ENCODE measurements at places on chromosomes 16 and 17. TPM values are rescaled to one million over a fixed set of nuclear protein-coding genes. Genes with fewer than 3 reads are reported as not detected.

- peak; percentile 96 for DNase-seq
These were observed 12.7 kb downstream of the TBX2 start for GRCh38 chr17:61412143-61412859.

DNA sequence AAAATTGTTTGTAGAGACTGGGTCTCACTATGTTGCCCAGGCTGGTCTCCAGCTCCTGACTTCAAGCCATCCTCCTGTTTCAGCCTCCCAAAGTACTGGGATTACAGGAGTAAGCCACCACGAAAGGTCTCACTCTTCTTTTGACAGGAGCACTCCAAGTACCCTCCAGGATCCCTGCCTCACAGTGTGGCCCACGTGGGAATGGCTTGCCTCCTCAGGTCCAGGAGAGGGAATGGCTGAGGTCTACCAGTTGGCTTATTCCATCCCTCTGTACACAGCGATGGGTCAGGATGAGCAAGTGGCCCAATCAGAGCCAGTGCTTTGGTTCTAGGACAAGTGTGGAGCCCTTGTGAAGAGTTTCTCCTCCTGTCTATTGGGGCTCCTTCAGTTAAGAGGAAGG is 73.7 kb upstream of the ZNF423 start:
- DNase-seq: no peak

DNA sequence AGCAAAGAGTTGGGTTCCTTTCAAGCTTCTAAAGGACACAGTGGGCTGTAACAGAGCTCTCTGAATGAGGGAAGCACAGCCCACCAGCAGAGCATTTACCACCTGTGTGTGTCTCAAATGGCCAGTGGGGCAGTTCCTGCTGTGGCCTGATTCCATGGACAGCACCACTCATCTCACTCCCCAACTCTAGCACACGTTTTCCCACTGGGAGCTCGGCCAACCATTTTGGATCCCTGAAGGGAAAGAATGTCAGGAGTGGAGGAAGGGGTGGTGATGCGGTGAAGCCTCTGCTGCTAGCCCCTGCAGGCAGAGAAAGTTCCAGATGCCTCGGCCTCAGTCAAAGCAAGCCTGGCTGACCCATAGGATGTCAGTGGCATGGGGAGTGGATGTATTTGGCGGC is 86.6 kb downstream of the PLXDC1 start:
- no peak for DNase-seq

DNA sequence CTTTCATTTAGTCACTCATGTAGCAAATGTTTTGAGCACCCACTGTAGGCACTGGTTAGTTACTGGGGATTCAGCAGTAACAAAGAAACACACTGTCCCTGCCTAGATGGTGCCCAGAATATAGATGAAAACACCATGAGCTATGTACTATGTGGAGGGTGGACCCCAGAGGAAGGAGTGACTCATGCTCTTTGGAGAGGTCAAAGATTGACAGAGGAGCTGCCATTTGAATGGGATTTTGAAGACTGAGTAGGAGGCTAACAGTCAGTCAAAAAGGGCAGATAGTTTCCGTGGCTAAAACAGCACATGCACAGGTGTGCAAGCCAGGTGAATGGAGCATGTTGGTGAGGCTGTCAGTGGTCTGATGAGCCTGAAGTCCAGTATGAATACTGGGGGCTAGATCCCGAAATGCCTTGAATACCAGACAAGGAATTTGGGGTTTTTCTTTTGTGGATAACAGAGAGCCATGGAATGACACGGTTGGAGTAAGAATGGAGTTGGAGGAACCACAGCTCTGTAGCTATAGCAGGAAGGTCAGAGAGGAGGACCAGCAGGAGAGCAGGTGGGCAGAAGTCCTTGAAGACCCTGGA is 6.1 kb downstream of the IL21R start:
- DNase-seq: no peak

- no peak for DNase-seq
These were observed 26.7 kb downstream of the DNASE1 start for GRCh38 chr16:3681206-3681605.

COPZ2 gene
- 49.4 TPM for total RNA-seq

- DNase-seq: no peak
These were observed 4.2 kb downstream of the SPG7 start for GRCh38 chr16:89512453-89512852.

DNA sequence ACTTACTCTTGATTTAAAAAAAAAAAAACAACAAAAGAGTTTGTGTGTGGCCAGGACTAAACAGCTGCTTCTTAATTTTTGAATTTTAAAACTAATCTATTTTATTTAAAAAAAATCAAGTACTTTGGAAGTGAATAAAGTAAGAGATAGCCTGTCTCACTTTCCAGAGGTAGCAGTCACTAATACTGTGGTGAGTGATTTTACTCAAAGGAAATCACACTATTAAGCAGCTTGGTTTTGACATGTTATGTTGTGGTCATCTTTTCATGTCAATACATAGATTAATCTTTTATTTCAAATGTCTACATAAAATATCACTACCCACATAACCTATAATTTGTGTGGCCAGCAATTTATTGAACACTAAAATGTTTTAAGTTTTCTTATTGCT is 102.2 kb upstream of the HLF start:
- no peak for DNase-seq

- DNase-seq: no peak
These were observed 18.2 kb downstream of the WFDC1 start for GRCh38 chr16:84312783-84313382.

DNA sequence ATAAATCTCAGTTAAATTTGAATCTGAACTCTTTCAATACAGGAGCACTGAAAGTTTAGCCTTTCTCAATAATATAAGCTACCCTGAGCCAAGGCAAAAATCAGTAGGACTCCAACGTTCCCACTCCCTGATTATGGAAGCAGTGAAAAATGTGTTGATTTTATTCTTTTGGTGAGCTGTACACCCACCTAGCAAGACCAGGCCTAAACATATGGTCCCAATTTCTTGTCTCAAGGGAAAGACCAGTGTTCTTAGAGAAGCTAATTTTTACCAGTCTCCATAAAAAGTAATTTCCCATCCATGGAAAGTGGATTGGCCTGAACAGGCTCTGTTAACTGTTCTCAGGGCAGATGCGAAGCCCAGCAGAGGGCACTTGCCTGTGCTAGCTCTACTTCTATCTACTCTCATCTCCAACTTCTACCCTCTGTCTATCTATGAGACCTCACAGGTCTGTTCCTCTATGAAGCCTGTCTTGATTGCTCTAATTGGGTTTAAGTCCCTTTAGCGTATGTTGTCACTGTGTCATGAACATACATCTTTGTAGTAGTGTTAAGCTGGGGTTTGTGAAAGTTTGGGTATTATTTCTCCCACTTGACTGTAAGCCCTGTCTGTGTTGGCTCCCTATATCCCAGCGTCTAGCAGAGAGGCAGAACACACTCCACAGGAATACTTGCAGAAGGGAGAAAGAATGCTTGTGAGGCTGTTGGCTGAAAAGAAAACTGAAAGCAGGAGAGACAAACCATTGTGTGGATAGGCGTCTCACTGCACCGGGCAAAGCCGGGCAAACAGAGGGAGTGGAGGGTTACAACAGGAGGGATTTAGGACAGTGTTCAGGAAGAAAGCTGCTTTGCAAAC is 167.1 kb upstream of the MAF start:
- no peak for DNase-seq

GRCh38 chr17:52827526-52827925 is 669.0 kb upstream of the CA10 start:
- no peak for DNase-seq

DNA sequence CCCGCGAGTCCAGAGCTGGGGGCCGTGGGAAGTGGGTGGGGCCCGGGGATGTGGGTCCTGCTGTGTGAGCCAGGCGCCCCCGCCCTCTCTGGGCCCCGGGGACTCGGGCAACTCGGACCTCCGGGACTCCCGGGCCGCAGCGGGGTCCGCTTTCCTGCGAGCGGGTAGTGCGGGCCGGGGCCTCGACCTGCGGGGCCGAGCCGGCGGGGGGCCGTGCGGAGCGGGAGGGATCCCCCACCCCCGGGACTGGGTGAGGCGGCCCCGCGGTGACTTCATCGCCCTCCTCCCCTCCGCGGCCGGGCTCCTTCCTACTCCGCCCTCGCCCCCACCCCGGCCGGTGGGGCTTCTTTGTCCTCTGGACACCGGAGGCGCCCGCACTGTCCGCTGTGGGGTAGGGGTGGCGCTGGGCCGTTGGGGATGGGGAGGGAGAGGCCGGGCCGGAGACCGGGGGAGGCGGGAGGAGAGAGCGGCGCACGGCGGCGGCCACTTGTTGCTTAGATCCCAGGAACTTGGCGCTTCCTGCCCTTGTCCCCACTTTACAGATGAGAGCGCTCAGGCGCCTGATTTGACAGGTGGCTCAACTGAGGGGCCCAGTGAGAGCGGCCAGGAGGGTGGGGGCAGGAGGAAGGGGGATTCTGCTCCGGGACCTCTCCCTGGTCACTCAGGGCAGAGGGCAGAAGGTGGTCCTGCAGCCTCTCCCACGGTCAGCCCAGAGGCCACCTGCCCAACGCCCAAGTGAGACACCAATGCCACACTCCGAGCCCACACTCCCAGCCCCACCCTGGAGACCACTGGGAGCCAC is 874 bp downstream of the CMTM3 start:
- peak; percentile 88 for DNase-seq

NKD1 gene
- 0.43 TPM for total RNA-seq

CHST5 gene
- total RNA-seq: 0.27 TPM

KCTD13 gene
- total RNA-seq: 22.3 TPM

DNA sequence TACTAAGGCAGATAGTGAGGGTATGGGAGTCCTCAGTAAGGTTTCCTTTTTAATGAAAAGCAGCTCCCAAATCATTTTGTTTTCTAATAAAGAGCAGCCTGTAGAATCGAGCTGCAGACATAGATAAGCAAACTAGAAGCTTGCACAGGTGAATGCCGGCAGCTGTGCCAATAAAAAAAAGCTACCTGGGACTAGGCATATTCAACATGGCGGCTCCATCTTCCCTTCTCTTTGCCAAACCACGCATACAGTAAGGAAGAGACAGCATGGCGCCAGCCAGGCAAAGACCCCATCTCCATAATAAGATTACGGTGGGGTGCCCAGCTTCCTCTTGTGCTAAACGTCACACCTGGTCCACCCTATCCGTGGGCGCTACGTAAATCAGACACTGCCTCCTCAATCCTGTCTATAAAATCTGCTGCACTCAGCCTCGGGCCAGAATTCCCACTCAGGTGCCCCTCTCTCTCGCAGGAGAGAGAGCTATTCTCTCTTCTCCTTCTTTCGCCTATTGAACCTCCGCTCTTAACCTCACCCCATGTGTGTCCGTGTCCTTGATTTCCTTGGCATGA is 92.7 kb upstream of the FA2H start:
- no peak for DNase-seq

GRCh38 chr16:49011901-49012300 is 269.7 kb downstream of the CBLN1 start:
- no peak for DNase-seq

DNA sequence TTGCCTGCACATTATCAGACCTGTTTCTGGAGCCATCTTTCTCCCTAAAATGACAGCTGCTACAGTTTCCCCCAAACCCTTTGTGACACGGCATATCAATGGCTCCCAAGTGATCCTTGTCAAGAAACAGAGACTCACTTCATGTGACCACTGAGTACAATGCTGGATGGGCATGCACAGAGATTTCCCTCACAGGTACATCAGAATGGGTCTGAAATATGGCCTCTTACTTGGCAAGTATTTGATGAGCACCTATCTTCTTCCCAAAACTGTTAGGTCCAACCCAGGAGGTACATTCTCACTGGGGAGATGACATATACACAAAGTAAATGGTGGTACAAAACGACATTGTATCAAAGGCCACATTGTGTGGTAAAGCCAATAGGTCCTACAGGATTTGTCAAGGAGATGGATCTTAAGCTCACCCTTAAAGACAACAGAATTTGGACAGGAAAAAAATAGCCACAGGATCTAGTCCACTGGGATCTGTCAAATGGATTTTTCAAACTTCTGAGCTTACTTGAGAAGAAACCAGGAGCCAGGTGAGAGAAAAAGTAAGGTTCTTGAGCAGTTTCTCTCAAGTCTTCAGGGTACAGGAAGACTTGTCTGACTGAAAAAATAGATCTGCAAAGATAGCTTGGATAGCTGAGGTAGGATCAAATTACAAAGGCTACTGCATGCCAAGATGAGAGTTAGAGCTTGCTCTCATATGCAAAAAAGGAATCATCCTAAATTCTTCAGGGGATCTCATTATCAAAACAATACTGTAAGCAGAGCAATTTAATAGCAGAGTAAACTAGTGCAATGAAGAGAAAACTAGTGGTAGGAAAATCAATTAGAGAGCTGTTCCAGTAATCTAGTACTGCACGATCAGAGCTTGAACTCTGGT is 28.8 kb downstream of the RNF43 start:
- DNase-seq: no peak

DNA sequence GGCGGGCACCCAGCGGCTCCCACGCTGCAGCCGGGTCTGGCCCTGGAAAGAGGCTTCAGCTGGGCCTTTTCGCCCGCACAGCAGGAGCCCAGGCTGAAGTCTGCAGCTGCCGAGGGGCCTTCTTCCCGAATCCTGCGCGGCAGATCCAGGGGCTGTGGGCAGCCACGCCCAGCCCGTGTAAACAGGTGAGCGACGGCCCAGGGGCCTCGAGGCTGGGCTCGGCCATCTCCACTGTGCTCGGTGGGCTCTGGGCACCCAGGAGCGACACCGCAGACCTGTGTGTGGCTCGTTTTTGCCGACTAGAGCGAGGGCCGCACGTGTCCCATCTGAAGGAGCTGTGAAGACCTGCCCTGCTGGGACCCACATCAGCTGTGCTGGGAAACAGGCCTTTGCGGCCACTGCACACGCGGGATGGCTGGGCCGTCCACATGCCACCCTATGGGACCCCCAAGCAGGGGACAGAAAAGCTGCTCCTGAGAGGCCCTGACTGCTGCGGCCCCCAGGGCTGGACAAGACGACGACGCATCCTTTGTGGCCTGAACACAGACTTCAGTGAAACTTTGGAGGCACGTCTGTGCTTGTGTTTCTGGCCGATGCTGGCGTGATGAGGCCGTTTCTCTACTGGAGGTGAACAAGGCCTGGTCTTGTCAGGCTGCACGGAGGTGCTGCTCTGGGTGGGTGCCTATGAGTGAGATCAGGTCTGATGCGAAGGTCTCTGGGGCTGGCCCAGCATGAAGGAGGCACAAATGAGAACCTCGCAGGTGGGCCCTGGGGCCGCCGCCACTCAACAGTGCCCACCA is 5.2 kb upstream of the APRT start:
- DNase-seq: no peak

DNA sequence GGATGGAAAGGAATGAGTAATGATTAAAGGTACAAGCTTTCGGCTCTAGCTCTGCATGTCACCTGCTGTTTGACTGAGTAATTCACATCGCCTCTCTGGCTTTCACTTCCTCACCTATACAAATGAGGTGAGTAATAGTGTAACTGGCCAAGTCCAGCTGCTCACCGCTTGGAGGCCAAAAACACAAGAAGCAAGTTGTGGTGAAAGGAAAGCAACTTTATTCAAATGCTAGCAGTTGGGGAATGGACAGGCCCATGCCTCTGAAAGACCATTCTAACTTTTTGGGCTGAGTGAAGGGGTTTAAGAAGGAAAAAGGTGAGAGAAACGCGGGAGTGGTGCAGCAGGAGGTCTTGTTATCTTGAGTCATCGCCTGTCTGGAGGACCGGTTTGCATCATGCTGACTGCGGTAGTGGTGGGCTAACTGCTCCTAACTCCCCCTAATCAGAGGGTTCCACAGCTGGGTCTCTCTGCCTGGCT is 45.7 kb upstream of the CSNK2A2 start:
- DNase-seq: no peak

Measured in osteocyte (in vitro differentiated cells).